ENCODE measurements at places on chromosomes 12 and 14. TPM values are rescaled to one million over a fixed set of nuclear protein-coding genes. Genes with fewer than 3 reads are reported as not detected.

DNA sequence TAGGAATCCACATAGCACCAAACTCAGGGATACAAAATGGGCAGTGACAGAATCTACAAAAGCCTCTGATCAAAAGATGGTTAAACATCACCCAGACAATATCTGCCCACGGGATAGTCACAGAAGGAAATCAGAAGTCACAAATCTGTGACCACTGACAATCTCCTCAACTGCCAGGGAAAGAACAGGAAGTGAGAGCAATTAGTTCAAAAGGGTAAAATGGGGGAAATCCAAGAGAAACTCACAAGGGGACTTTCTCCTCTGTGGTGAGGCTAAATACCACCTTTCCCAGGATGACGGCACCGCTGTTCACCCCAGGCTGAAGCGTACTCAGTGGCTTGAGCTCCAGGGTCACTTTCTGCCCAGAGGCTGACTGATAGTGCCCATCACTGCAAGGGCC, 10.7 kb downstream of the TTC5 start:
- DNase-seq, result no peak

DNA sequence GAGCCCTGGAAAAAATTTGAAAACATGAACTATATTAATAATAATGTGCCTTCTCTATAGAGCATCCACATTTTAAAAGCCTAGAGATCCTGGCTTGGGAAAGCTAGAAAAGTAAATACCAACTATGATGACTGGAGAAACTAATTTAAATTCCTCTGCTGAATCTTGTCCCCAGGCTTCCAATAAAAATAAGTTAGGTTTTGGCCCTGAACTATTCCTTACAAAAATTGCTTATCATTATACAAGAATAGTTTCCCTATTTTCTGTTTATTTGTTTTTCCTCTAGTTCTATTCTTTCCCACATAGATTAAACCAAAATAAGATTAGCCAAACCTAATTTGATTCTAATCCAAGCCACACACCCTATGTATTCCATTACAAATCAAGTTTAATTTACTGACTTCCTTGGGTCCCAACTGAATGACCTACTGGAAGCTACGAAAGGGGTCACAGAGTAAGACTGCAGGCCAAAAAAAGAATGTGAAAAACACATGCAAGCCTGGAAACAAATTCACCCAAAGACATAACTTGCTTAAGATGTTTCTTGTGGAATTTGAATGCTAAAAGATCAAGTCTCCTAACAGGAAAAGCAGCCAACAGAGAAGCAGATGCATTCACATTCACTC, 133.0 kb downstream of the PAWR start:
- DNase-seq, result no peak

- no peak for DNase-seq
Measured at GRCh38 chr14:76149196-76149595, 2.5 kb upstream of the GPATCH2L start.

- no peak for DNase-seq
Measured at GRCh38 chr12:92771001-92771400, 68.2 kb downstream of the PLEKHG7 start.

- no peak for DNase-seq
Measured at GRCh38 chr12:116615141-116615861, 56.1 kb downstream of the MAP1LC3B2 start.

DNA sequence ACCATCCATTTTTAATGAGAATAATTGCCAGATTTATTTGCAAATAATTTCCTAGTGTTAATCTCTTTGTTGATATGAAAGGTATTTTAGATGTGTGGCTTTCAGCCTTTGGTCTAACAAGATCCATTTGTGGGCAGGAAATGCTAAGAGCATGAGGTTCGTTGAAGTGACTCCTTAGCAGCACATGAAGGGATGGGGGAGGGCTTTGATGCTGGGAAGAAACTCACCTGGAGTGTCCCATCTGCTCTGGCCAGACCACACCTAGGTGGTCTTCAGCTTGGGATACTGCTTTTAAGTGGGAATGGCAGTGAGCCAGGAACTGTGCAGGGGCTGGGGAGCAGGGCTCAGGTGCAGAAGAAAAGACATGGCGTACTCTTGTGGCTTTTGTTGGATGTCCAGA, 13.6 kb downstream of the SFSWAP start:
- DNase-seq, result no peak

- no peak for DNase-seq
Measured at GRCh38 chr14:52960627-52961026, 9.8 kb upstream of the FERMT2 start.

DNA sequence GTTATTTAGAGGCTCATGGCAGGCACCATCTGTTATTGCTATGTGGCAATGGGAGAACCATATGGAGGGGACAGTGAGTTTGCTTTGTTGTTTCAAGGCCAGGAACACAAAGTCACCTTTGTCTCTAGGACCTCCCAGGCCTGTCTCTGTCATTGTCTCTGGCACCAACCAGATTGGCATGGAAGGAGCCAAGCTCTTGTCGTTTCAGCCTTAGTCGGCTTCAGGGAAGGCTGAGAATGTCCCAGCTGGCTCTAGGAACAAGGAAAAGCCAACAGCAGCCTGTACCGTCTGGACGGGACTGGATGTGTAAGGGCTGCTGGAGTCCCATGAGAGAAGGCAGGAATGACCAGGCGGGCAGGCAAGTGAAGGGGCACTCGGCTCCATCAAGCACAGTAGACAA, 29.2 kb downstream of the RPH3A start:
- no peak for DNase-seq

DNA sequence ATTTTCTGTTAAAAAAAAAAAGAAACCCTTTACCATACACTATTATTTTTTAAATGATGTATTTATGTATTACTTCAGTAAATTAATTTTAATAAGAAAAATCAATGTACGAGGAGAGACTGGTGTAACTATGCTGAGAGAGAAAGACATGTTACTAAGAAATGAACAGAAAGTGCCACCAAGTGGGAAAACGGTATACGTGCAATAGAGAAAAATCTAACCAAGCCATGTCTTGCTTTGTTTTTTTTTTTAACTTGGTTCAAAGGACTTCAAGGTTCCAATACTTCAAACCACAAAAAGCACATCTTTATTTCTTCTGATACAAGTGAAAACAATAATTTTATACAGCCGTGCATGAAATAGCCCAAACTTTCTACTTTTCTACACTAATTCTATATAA, 22.9 kb downstream of the NDUFA12 start:
- no peak for DNase-seq

DNA sequence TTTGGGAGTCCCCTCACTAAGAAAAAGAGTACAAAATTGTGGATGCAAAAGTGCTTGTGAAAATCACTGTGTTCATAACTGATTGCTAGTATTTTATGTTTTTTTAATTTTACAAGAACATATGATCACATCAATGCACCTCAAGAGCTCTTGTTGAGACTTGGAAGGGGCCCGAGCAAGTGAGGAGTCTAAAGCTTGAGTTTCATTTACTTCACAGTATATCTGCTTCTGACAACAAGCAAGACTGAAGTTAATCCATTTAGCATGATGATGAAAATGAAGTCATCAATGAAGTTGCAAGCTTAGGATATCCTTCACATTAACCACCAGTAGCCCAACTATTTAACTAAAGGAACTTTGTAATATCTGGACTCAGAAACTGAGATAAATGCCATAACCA, 182.5 kb upstream of the DIO2 start:
- DNase-seq, result no peak

GRCh38 chr12:89067421-89068187, 284.7 kb downstream of the DUSP6 start:
- DNase-seq, result no peak

DNA sequence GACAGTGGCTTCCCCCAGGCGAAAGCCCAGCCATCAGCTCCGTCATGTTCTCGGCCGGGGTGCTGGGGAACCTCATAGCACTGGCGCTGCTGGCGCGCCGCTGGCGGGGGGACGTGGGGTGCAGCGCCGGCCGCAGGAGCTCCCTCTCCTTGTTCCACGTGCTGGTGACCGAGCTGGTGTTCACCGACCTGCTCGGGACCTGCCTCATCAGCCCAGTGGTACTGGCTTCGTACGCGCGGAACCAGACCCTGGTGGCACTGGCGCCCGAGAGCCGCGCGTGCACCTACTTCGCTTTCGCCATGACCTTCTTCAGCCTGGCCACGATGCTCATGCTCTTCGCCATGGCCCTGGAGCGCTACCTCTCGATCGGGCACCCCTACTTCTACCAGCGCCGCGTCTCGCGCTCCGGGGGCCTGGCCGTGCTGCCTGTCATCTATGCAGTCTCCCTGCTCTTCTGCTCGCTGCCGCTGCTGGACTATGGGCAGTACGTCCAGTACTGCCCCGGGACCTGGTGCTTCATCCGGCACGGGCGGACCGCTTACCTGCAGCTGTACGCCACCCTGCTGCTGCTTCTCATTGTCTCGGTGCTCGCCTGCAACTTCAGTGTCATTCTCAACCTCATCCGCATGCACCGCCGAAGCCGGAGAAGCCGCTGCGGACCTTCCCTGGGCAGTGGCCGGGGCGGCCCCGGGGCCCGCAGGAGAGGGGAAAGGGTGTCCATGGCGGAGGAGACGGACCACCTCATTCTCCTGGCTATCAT, 663 bp downstream of the PTGER2 start:
- DNase-seq, result no peak

- DNase-seq, result no peak
Measured at GRCh38 chr12:54561164-54561563, 11.8 kb downstream of the PDE1B start.

DNA sequence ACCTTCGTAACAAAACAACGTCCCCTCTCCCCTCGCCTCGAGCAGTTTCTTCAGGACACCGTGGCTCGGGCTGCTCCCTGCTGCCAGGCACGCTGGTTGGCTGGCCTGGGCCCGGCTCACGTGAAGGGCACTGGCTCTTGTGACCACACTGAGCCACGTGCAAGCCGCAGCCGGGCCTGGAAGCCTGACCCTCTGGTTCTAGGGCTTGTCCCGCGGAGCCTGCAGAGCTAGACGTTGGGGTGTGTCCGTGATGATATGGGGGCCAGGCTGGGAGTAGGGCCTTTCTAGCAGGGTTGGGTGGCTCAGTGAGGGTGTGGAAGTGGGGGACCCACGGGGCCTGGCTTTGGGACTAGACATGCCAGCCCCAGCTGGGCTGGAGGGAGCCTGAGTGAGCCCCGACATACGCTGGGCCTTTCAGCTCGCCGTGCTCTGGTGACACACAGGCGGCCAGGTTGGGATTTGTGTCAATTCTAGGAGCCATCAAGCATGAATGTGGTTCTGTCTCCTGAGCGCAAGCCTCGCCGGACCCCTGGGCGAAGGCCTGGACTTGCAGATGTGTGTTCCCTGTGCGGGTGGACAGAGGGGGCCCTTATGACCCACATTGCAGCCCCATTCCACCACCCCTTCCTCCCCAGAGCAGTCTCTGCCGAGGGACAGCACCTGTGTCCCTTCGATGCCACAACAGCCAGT, 13.6 kb upstream of the AMN start:
- no peak for DNase-seq

DNA sequence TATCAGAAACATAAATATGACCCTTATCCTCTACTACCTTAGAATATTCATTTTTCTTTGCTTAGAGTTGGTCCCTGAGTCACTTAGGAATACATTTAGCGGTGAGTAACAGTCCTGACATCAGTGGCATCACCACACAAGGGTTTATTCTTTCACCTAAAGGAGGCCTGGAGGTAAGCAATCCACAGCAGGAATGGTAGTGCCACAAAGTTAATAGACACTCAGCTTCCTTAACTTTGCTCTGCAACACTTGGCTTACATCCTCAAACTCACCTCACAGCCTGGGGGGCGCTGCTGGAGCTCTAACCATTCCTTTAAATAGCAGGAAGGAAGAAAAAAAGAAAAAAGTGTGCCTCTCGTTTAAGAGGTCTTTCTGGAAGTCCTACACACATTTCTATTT, 29.1 kb downstream of the BBOF1 start:
- DNase-seq, result no peak

DNA sequence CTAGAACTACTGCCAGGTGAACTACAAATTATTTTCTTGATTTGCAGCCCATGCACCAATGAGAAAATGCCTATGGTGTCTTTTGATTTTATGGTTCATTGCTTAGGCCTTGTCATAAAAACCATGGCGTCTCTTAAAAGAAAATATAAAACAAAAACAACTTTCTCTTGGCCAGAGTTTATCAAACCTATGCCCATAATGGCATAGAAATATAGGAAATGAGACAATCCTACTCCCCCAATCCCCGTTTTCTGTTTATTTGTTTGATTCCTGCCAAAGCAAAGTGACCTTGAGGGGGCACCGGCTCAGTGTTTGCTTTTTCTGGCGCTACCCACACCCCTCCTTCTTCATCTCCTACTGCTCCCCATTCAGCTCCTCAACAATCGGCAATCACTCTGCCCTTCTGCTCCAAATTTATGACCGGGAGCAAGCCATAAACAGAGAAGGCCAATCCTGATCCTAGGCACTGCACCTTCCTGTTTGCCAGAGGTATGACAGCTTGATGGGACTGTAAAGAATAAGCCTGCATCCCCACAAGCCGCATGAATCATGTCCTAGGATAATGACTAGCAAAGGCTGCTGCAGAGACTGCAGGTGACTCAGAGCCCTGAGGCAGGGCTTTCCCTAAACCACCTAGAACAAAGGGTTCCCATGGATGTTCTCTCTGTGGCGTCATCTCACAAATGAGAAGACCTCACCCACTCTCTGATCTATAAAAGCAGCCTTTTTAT, 874.9 kb downstream of the NRXN3 start:
- no peak for DNase-seq

GRCh38 chr14:68506645-68507419, 286.0 kb downstream of the ZFP36L1 start:
- no peak for DNase-seq

- no peak for DNase-seq
Measured at GRCh38 chr14:102575160-102575845, 17.1 kb upstream of the RCOR1 start.

DNA sequence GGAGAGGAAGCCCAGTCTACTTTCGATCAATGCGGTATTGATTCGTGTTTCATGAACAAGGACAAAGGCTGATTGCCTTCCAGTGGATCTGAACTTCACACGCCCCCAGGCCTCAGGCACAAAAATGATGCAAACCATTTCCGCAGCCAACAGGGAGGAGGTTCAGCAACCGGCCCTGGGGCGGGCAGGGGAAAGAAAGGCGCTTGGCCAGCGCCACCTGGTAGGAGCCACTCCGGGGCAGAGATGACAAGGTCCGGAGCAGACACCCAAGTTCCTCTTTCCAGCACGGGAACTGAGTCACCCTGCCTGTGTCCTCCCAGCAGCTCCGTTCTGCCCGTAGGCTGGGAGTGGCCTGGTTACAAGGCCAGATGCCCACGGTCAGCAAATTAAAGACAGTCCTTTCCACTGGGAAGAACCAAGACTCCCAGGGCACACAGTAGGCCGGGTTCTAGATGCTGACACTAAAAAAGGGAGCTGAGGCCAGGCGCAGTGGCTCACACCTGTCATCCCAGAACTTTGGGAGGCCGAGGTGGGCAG, 136.3 kb downstream of the SCARB1 start:
- DNase-seq, result no peak

SDR39U1 gene
- polyA plus RNA-seq, result 76.8 TPM

C1S gene
- polyA plus RNA-seq, result 66.1 TPM

DAAM1 gene
- polyA plus RNA-seq, result 51.0 TPM

SAMD15 gene
- polyA plus RNA-seq, result 9.0 TPM

CACNA2D4 gene
- 2.5 TPM for polyA plus RNA-seq

LHX5 gene
- polyA plus RNA-seq, result not detected

VWF gene
- 12.4 TPM for polyA plus RNA-seq

RILPL2 gene
- polyA plus RNA-seq, result 5.2 TPM

TRPV4 gene
- polyA plus RNA-seq, result 18.8 TPM

PCED1B gene
- 4.1 TPM for polyA plus RNA-seq

PZP gene
- 0.47 TPM for polyA plus RNA-seq
